Foreskin melanocyte (primary cell): ENCODE measurements at places on chromosomes 2 and 18.
A peak's percentile ranks its signal among the peaks of the same experiment; 100 is the strongest.

DNA sequence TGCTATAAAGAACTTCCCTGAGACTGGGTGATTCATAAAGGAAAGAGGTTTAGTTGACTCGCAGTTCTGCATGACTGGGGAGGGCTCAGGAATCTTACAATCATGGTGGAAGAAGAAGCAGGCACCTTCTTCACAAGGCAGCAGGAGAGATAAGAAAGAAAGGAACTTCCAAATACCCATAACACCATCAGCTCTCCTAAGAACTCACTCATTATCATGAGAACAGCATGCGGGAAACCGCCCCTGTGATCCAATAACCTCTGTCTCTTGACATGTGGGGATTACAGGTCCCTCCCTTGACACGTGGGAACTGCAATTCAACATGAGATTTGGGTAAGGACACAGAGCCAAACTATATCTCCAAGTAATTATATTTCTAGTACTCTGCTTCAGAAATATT lies 163.8 kb upstream of the CDH20 start:
- no peak for DNase-seq

DNA sequence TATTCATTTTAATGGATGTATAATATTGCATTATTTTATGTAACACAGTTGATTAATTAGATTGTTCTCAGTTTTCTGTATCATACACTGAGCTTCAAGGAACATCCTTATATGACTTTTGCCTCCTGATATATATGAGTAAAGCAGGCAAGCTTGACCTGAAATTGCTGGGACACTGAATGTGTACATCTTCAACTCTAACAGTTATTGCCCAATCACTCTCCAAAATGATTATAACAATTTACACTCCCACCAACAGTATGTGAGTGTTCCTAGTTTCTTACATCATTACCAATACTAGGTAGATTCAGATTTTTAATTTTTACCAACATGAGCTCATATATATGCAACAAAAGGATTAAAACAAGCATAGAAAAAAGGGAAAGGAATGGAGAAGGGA lies 379.4 kb downstream of the SETBP1 start:
- DNase-seq = no peak

- DNase-seq = no peak
These were observed at the start of gene SERPINB13 for GRCh38 chr18:63586966-63587365. TSS of gene SERPINB13 (plus strand) at chr18:63587343. CDS start at chr18:63588668, 1,325 bp downstream.

DNA sequence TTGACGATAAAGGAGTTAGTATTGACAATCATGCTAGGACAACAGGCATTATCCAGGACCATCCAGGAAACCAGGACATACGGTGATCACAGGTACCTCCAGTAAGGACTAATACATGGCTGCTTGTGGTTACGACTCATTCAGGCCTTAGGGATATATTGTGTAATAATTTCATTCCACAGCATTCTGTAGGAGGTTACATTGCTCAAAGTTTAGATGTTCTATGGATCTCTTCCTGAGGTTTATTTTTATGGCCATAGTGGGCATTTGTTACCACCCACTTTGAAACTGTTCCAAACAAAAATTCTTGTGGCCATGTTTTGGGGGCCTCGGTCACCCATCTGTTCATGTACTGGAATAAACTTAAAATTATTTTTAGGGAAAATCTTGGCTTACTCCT lies 431.6 kb downstream of the METTL4 start:
- no peak for DNase-seq

DNA sequence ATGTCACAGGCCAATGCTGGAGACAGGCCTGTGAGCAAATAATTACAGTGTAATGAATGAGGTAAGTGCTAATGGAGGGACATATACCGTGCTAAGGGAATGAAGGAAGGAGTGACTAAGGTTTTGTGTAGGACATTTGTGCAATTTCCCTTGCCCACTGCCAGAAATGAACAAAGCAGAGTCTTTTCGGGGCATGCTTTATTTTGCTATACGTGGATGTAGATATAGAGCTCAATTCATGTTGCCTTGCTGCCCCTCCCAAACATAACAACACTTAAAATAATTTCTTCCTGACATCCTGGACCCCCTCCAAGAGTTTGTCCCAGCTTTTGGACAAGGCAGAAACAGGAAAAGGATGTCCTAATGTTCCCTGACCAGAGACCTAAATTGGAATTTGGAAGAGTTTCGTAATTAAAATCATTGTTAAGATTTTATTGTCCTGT lies 23.7 kb upstream of the CD28 start:
- peak; percentile 62 for DNase-seq

DNA sequence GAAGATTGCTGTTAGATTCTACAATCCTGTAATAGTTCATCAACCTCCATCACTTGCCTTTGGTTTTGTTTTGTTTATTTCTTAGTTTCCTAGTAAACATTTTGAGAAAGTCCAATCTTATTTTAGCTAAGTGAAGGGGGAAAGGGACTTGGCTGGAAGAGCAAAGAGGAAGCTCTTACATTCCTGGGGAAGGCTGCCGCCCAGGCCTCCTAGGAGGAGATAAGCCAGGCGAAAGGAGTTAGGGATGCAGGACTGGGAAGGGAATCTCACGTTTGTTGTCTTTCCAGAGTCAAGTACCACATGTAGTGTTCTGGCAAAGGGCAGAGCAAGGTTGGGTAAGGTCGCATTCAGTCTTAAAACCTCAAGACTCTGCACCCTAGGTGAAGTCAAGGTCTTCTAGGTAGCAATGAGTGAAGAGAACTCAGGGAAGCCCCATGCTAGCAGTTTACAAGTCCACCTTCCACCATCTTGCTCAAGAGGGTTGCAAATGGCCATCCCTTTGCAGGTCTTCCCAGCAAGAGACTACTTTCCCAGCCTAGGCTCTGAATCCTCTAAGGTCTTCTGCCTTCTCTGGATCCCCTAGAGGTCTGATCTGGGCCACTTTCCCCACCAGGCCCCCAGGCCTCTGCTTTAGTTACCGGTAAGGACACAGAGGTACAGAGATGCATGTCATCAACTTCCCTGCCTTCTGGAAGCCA lies 320.7 kb downstream of the CYP26B1 start:
- DNase-seq = no peak

DNA sequence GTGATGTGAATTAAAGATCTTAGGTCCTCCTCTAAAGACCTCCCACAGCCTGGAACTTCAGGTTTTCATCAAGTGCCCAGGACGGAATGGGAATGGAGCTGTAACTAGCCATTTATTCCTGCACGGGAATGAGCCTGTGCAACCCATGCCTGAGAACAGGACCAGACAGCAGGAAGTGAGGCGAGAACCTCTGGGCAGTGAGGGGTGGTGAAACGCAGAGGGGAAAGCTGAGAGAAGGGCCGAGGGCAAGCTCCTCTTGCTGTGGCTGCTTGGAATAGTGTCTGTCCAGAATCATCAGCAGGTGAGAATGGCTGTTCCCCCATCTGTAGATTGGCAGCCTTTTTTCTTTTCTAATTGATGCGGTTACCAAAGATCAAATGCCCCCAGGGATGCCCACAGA lies 4.8 kb upstream of the RALB start:
- DNase-seq = no peak

DNA sequence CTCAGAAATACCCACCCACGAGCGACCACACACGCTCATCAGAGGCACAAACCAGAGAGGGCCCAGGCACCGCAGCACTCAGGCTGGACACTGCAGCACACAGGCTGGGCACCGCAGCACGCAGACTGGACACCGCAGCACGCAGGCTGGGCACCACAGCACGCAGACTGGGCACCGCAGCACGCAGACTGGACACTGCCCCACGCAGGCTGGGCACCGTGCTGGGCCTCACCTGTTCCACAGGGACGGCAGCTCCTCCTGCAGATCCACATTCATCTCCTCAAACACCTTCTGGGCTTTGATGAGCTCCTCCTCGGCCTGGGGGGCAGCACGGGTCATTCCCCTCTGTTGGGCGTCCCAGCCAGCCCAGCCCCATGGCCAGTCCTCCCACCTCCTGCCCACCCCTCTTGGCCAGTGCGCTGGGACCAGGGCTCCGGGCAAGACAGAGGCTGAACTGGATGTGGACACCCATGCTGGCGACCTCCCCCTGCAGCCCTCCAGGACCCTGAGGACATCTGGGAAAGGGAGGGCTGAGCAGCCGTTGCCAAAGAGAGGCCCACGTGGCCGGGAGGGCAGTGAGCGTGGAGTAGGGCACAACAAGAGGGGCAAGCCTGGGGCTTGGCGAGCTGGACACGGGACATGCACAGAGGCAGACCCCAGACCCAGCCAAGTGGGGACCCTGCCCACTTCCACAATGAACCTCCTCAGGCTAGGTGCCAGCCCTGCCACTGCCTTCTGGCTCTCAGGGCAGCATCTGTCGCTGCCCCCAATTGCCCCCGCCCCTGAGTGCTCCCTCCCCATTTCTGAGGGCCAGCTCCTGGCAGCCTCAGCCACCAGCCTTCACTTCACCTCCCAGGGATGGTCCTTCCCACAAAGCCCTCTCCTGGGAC lies 43.0 kb downstream of the BIN1 start:
- no peak for DNase-seq

GRCh38 chr2:119606674-119607073 lies 62.4 kb downstream of the CFAP221 start:
- DNase-seq = no peak

DNA sequence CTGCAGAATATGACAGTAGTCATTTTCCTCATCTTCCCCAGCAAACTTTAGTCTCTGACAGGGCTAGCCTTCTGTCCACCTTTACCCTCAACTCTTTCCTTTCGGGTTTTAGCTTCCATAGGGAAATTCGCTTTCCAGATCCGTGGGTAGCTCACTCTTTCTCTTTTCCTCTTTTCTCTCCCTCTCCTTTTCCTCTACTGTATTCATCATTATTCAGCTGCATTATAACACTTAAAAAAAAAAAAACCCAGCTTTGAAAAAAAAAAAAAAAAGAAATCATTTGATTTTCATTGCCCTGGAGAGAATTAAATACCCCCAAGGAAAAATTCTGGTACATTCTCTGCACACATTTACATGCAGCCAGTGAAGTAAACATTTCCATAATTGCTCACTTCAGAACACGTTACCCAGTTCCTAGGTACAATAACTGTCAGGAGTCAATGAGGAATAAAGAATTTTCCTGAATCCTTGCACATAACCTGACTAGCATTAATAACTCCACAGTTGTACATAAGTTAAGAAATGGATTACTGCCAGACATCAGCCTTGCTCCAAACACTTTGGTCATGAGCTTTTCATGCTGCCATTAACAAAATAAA lies 63.5 kb downstream of the ZNF521 start:
- DNase-seq = no peak

- DNase-seq = peak; percentile 52
These were observed 77.7 kb downstream of the GULP1 start for GRCh38 chr2:188369365-188369764.

DNA sequence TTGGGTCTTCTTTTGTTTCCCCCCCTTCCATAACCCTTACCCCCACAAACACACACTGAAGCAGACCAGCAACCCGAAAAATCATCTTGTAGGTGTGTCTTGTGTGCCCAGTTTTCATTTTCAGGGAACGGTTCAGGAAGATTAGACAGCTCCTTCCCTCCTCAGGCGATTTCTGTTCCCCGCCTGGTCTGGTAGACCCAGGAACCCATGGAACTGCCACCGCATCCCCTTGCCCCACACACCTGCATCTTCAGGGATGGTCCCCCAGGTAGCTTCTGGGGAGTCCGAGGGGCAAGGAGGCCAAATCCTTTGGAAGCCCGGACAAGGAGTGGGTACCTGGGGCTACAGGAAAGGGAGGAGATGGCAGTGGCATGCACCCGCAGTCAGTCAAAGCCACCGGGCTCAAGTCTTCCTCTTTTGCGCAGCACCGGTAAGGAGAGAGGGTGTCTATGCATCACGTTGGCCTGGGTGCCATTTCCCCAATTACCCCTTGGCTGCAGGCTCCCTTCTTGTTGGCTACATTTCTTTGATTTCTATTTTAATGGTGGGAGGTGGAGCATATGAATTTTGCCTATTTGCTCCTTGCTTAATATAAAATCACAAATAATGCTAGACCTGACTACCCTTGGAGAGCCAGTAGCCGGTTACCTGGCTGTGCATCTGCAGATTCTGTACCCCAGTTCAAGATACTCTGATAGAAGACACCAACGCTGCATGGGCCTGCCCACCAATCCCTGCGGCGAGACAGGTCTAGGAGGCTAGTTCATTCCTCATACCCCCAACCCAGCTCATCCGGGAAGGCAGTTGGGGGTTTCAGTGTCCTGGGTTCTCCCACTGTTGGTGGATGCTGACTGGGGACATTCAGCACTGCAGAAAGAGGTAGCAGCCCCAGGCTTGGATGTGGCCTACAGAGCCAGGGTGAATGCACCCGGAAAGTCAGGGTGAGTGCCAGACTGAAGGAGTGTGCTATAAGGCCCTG lies 30.0 kb upstream of the ATP6V1B1 start:
- DNase-seq = no peak

DNA sequence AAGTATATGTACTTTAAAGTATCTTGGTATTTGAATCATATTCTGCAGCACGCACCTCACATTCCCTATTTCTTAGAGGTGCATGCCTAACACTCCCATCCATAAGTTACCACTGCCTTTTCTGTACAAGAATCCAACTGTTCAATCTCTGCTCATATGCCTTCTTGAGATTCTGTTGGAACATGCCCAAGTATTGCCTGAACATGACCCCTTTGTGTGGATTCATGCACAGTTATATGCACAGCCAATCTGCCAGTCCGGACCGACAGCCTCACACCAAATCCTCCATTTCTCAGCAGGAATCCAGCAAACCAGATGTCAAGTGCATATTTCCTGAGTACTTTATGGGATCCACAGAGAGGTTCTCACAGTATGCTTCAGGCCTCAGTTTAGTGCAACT lies 222.0 kb downstream of the TMEM182 start:
- no peak for DNase-seq

- DNase-seq = no peak
These were observed 59.0 kb downstream of the TMEM247 start for GRCh38 chr2:46538393-46538792.

- DNase-seq = no peak
These were observed 55.2 kb upstream of the NRP2 start for GRCh38 chr2:205627085-205627484.

DNA sequence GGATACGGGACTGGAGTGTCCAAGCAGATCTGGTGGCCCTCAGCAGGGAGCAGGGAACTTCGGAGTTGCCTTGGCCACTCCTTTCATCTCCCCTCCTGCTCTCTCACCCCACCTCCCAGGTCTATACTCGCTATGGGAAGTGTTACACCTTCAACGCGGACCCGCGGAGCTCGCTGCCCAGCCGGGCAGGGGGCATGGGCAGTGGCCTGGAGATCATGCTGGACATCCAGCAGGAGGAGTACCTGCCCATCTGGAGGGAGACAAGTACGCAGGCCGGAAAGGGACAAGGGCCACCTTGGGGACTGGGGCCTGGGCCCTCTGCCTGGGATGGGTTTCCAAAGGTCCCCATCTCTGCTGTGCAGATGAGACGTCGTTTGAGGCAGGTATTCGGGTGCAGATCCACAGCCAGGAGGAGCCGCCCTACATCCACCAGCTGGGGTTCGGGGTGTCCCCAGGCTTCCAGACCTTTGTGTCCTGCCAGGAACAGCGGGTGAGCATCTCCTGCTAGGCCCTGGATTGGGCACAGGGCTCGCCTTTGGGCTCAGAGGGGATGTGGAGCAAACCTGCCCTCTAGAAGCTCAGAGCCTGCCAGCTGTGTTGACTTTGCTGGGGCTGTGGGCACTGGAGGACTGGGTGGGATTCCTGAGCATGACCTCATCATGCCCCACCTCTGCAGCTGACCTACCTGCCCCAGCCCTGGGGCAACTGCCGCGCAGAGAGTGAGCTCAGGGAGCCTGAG lies 11.8 kb downstream of the CHPF start:
- no peak for DNase-seq
